Endothelial cell (in vitro differentiated cells): ENCODE measurements at places on chromosomes 3 and 15.

- no peak for DNase-seq
These were observed 258.8 kb upstream of the NR2E3 start for GRCh38 chr15:71551566-71551965.

DNA sequence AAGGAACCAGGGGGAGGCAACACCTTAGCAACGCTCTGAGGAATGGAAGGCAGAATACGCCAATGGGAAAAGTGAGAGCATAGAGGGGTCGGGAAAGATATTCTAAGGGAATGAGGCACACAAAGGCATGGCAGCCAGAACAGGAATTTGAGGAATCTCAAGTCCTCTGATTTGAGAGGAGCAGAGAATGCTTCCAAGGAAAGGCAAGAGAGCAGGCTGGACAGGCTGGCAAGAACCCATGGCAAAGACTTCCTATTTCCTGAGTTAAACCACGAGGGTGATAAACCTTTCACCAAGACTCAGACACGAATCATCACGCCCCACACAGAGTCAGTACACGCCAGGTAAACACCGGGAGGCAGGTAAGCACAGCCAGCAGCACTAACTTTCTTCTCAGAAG is 109.8 kb downstream of the IGF2BP2 start:
- no peak for DNase-seq

DNA sequence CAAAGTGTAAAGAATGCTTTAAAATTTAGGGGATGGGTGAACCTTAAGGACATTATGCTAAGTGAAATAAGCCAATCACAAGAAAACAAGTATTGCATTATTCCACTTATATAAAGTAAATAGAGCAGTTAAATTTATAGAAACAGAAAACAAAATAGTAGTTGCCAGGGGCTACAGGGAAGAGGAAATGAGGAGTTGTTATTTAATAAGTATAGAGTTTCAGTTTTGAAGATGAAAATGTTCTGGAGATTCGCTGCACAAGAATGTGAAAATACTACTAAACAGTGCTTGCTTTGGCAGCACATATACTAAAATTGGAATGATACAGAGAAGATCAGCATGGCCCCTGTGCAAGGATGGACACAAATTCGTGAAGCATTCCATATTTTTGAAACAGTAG is 32.0 kb downstream of the DNAH12 start:
- DNase-seq = no peak

GRCh38 chr3:184352149-184352785 is 9.1 kb downstream of the CLCN2 start:
- no peak for DNase-seq

DNA sequence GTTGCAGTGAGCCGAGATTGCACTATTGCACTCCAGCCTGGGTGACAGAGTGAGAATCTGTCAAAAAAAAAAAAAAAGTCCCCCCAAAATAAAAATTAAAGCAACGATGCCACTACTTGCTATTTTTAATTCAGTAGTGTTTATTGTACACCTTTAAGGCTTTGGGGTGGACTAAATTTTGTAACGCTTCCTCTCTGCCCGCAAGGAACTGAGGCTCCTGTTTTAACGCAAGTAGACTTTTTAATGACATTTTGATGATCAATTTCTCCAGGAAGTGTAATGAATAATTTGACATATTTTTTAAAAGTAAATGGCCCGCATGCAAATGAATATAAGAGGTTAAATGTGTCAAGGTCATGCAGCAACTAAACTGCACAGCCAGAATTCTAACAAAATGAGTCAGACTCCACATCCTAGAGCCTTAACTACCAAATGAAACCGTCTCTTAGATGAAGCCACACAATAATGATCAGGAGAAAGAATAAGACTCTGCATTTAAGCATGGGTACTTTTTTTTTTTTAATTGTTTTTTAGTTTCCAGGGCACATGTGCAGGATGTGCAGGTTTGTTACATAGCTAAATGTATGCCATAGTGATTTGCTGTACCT is 96.8 kb upstream of the LMOD3 start:
- no peak for DNase-seq
